ENCODE measurements at places on chromosomes 3 and 15. TPM values are rescaled to one million over a fixed set of nuclear protein-coding genes. Genes with fewer than 3 reads are reported as not detected.

Gene RTP1
- not detected for total RNA-seq

Gene EXD1
- total RNA-seq, result not detected

Gene ERICH6
- total RNA-seq, result not detected

Gene KCNMB3
- total RNA-seq, result 2.3 TPM

Gene CKMT1A
- not detected for total RNA-seq

Gene CCR8
- total RNA-seq, result not detected

Gene MEX3B
- 18.2 TPM for total RNA-seq

Gene SOX14
- not detected for total RNA-seq

Gene LOXL1
- 9.2 TPM for total RNA-seq

Gene PAQR5
- 0.09 TPM for total RNA-seq
